GM19239 (cell line): ENCODE measurements at places on chromosomes 13 and 19.

GRCh38 chr13:75220861-75221260 is 261.1 kb downstream of the TBC1D4 start:
- no peak for DNase-seq

DNA sequence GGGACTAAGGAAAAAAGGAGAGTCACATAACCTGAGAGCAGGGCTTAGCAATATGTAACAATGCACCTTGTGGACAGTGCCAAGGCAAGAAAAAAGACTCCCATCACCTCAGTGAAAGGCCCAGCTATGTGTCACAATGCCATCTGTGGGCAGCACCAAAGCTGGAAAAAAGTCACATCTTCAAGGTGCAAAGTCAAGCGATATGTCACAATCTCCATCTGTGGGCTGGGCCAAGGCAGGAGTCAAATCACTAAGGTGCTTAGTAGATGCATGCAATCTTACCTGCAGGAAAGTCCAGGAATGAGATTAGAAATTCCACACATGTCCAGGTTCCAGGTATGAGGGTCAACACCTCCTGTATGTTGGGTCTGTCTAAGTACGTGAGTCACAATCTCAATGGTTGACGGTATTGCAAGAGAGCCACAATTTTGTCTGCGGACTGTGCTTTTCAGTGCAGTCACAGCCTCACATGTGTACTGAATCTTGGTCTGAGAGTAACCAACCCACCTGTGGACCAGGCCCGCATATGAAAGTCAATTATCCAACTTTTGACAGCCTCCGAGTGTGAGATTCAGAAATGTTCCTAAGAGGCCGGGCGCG is 14.8 kb upstream of the ZNF43 start:
- no peak for DNase-seq

GRCh38 chr13:74061926-74062595 is 72.1 kb downstream of the KLF12 start:
- DNase-seq: peak; percentile 37

GRCh38 chr13:20939662-20940061 is 37.1 kb upstream of the XPO4 start:
- DNase-seq: no peak

- no peak for DNase-seq
These were observed 497.6 kb downstream of the GPC6 start for GRCh38 chr13:93724187-93724586.

- DNase-seq: no peak
These were observed 68.9 kb downstream of the FGF9 start for GRCh38 chr13:21739771-21740170.

DNA sequence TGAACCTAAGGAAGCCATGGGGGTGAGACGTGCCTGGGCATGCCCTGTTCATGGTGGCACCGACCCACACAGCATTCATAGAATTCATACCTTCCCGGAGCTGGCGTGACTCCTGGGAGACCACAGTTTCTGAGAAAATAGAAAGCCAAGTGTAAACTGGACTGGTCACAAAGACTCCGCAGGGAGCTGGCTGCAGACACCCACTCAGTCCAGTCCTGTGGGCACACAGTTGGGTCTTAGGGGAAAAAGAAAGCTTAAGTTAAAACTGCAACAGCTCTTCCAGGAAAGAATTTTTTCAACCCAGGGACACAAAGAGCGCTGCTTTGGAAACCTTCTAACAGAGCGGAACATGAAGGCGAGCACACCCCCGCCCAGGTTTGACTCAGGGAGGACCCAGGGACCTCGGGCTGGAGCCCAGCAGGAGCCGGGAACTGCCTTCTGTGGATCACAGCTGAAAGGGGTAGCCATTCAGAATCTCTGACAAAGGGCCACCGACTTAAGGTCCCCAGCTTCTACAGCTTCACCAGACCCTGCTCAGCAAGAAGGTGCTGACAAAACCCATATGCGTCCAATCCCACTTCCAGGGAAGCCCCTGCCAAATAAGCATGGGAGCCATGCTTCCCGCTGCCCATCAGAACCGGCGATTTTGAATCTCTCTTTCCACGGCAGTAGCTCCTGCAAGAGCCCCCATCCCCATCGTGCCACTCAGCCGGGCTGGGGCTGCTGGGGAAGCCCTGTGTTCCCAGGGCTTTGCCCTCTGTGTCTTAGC is 183.7 kb downstream of the COL4A1 start:
- no peak for DNase-seq

GRCh38 chr13:81722456-81722855 is 1381.5 kb upstream of the SPRY2 start:
- DNase-seq: no peak

DNA sequence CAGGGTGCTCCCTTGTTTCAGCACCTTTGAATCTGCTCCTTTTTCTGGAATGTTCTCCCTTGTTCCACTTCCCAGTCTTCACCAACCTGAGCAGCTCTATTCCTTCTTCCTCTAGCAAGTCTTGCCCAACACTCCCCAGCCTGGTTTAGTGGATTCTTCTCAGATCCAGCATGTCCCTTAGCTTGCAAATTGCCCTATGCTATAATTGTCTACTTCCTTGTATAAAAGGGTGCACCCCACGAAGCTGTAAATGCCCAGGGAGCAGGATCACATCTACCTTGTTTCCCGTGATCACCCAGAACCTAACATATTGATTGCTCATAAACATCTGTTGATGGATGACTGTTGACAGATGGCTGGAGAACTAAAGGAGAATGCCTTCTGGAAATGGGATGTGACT is 93.2 kb upstream of the C1QTNF9B start:
- no peak for DNase-seq

DNA sequence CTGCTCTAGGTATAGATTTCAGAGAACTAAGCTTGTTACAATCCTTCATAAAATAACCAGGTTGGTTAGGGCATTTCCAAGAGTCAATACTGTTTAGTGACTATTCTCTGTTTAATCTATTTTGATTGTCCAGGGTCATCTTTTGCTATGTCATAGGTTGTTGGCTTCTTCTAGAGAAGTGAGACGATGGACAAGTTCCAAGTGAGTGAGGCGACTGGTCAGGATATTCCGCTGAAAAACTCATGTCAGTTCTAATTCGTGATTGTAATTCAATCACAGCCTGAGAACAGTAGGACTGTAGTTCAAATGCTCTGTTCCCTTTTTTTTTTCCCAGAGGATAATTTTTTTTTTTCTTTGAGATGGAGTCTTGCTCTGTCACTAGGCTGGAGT is 15.8 kb upstream of the ALOX5AP start:
- DNase-seq: no peak

- DNase-seq: no peak
These were observed 587 bp upstream of the RPS15 start for GRCh38 chr19:1437609-1438008.

DNA sequence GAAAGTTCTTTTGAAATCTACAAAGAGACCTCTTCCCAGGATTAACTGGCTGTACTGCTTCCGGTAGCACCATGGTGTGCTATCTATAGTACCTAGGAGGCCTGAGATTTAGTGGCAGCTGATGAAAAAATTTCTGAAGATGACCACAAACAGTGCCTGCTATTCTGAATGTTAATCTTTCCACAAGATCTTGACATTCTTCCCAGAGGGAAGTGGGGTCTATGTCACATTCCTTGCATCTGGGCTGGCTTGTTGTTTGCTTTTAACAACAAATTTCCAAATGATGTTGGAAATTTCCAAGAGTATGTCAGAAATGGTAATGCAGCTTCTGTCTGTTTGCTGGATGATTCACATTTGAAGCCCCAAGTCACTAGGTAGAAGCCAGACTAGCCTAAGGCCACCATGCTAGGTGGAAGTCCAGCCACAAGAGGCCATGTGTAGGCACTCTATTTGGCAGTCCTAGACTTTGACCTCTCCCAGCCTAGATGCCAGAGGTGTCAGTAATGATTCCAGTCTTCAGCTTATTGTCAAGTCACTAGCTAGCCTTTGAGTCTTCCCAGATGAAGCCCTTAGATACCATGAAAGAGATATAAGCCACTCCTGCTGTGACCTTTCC is 22.1 kb downstream of the SPART start:
- DNase-seq: no peak

DNA sequence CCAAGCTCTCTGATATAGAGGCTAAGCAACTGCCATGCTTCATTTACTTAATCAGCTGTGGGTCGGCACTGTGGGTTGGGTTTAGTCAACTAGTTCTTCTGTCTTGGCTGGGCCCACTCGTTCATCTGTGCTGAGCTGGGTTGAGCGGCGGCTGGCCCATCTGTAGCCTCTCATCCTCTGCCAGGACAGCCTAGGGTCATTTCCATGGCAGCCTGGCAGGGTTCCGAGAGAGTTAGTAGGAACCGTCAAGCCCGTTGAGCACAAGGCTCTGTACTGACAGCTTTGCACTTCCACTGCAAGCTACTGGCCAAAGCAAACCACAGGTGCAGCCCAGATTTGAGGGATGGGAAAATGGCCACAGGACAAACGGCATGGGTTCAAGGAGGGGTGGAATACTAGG is 6.6 kb upstream of the ZNF835 start:
- DNase-seq: no peak

DNA sequence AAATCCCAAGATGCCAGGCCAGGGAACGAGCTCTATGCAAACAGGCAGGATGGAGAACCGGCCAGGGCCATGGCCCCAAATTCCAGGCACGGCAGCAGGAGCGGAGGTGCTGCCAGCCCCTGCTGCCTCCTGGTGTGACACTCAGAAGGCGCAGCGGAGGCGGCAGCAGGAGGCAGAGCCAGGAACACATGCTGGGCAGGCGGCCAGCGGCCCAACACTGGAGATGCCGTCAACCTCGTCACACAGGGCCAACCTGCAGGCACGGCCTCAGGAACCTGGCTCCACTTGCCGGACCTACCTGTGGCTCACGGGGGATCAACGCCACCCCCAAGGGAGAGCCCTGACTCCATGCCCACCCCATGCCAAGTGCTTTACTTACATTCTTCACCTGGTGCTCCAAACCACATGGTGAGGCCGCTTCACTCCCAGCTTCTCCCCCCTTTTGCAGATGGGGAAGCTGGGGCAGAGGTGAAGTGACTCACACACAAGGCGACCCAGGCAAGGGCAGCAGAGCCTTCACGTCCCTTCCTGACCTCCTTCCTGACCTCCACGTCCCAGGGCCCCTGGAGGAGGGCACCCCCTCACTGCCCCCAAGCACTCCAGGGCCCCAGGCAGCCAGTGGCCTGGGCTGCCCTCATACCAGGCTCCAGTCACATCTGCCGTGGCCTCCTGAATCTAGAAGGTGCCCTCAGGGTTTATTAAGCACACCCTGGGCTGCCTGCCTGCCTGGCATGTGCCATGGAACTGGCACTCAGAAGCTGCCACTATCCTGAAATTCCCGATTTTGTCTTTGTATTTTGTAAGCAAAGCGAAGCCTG is 43.5 kb downstream of the GGACT start:
- no peak for DNase-seq

GRCh38 chr13:73542446-73542845 is 483.6 kb downstream of the KLF5 start:
- DNase-seq: no peak

GRCh38 chr13:103788061-103788652 is 721.9 kb upstream of the SLC10A2 start:
- no peak for DNase-seq

GRCh38 chr13:32039528-32039927 is 8.0 kb downstream of the FRY start:
- DNase-seq: no peak

GRCh38 chr13:110937511-110938285 is 22.8 kb upstream of the ANKRD10 start:
- no peak for DNase-seq

GRCh38 chr19:34260771-34261173 is 6.4 kb downstream of the GARRE1 start:
- no peak for DNase-seq

- no peak for DNase-seq
These were observed at the start of gene ANGPTL4 for GRCh38 chr19:8363803-8364771. Gene ANGPTL4 (plus strand): TSS chr19:8364155. CDS start chr19:8364322, 167 bp downstream.

GRCh38 chr13:32840989-32841713 is 175.1 kb upstream of the KL start:
- no peak for DNase-seq

DNA sequence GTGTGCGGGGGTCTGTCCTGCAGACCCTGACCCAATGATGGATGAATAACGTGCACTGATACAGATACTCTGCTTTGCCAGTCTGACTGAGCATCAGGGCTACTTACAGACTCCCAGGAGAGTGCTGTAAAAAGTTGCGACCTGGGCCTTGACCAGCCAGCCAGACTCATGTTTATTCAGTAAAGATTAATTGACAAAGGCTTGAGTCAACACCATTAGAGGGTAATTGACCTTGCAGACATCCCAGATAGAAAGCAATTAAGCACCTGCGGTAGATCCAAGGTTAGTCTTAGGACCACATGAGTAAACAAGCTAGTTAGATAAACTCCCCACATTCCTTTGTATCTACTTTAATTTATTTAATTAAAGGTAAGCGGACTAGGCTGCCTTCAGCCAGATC is 10.4 kb downstream of the NUDT19 start:
- no peak for DNase-seq

DNA sequence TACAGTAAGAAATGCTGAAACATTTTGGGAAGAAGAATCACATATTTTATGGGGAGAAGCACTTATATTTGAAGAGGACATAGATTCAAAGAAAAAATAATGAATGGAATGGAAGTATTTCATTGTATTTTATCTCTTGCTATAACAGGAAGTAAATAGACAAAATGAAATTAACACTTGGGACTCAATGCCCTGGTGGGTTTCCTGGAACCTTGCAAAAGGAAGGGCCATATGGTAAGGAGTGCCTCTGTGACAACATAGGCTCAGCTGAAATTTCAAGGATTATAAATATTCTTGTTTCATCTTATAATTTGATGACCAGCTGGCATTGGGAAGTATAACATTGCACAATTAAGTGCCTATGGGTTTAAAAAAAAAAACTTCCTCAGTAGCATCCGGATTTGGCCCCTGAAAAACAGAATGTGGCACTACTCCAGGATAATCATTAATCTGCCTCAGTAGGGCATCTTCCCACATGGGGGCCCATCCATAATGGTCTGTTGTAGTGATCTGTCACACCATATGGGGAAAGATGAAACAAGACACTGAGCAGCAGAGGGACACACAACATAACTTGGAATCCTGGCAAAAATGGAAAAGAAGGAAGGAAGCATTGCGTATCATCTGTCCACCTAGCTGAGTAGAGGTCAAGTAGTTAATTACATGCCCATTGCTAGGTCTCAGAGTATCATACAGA is 321.6 kb downstream of the NDFIP2 start:
- no peak for DNase-seq

- DNase-seq: no peak
These were observed 71.4 kb downstream of the LRCH1 start for GRCh38 chr13:46624353-46624752.
